ENCODE measurements at places on chromosomes 4 and X.

- no peak for DNase-seq
Measured at GRCh38 chr4:111404673-111405072, 740.6 kb upstream of the FAM241A start.

DNA sequence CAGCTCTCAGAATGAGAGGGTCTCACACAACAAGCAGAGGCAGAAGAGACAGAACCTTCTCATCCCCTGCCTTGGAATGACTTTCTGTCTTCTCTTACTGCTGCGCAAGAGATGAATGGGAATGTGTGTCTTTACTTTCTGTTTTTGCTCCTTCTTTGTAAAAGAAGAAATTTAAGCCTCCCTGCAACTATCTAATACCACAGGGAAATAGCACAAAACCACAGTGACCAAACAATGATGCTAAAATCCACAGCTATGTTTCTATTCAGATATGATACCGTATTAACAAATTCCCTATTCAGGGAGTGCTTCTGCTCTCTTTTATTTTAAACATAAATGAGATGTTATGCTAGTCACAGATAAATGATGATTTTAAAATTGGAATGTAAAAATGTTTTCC is 173.8 kb upstream of the RAI2 start:
- no peak for DNase-seq

GRCh38 chrX:134569306-134569705 is 89.0 kb downstream of the PLAC1 start:
- no peak for DNase-seq

DNA sequence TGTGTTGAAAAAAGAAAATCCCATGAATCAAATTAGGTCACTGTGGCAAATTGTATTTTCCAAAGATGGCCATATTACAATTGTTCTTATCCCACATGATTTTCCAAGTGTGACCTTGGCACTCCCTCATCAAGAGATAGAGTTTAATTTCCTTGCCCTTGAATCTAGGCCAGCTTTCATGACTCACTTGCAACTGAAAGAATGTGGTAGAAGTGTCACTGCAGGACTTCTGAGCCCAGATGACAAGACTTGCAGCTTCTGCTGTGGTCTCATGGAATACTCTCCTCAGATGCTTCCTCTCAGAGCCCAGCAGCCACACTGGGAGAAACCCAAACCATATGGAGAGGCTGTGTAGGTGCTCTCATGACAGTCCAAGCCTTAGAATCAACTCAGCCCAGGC is 139.0 kb downstream of the ADAMTS3 start:
- DNase-seq = no peak

DNA sequence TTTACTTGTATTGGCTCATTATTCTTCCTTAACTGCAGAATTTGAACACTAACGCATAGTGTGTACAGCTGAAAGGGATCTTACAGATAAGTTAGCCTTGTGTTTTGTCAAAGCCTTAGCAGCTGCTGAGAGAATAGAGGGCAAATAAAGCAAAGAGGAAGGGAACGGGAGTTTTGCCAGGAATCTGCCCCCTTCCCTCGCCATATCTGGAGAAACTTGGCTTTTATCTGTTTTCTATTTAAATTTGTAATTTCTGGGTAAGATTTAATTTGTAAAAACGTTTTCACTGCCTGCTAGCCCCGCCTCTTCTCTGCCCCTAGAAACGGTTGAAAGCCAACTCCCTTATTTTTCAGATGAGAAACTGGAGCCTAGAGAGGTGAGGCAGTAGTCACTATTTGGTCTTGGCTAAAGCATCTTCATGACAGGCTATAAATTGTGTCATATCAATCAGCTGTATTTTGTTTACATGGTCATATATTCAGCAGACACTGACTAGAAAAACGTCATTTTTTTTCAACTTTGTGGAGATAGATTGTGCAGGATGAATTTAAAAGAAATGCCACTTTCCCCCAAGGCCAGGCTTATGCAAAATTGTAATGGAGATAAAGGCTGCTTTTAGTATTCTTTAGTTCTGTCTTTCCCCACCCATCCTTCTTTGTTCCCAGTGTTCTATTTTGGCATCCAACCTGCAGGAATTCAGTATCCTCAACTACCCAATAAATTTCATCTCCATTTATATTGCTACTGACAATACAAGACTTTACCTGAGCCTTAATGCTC is 319.4 kb downstream of the SH2D1A start:
- DNase-seq = no peak

- DNase-seq = no peak
Measured at GRCh38 chrX:129593137-129593536, 53.1 kb downstream of the OCRL start.

GRCh38 chr4:114782415-114783214 is 184.0 kb downstream of the UGT8 start:
- no peak for DNase-seq
